Frontal cortex (tissue), 4 donors: ENCODE measurements at places on chromosomes 11 and 22. TPM values are rescaled to one million over a fixed set of nuclear protein-coding genes. Genes with fewer than 3 reads are reported as not detected.

DNA sequence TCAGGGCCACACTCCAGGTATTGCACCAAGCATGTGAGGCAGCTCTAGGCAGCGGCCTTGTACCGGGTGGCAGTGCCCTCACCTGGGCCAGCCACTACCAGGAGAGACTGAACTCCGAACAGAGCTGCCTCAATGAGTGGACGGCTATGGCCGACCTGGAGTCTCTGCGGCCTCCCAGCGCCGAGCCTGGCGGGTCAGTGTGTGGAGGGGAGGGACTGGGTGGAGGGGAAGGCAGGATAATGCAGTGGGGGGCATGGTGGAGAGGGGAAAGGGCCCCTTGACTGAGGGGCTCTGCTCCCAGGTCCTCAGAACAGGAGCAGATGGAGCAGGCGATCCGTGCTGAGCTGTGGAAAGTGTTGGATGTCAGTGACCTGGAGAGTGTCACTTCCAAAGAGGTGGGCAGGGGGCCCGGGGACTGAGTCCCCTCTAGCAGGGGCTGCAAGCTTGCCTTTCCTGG, 4.2 kb downstream of the SSH3 start:
- DNase-seq = no peak

DNA sequence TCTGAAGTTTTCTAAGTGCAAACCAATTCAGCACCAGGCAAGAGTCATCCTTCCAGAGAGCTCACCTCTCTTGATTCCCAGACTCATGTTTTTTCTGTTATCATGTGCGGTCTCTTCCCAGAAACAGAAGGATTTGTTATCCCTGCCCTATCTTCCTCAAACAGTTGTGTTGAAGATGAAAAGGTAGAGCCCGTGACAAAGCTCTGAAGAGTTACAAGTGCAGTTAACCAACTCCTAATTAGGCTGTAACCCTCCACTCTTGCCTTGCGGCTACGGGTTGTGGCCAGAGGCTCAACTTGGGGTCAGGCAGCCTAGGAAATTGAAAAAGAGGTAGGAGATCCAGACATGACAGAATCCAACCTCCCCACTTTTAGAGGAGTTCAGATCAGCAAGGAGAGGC, 76.2 kb upstream of the CADM1 start:
- no peak for DNase-seq

GRCh38 chr11:86869966-86870570, 69.7 kb downstream of the PRSS23 start:
- DNase-seq = peak; percentile 46

Gene PRG3
- not detected for total RNA-seq

Gene GAL
- total RNA-seq = not detected

Gene NRGN
- total RNA-seq = 2.9 TPM

- DNase-seq = no peak
Measured at GRCh38 chr11:70608568-70609470, 210.5 kb downstream of the CTTN start.

- no peak for DNase-seq
Measured at GRCh38 chr11:82858556-82859091, 41.6 kb downstream of the PRCP start.

Gene PATE1
- total RNA-seq = not detected

Gene SLC39A13
- total RNA-seq = 8.6 TPM

Gene UBQLN3
- under 0.01 TPM for total RNA-seq

Gene ZP1
- not detected for total RNA-seq

Gene FKBP2
- 26.1 TPM for total RNA-seq

Gene SLC25A18
- total RNA-seq = 4.1 TPM

DNA sequence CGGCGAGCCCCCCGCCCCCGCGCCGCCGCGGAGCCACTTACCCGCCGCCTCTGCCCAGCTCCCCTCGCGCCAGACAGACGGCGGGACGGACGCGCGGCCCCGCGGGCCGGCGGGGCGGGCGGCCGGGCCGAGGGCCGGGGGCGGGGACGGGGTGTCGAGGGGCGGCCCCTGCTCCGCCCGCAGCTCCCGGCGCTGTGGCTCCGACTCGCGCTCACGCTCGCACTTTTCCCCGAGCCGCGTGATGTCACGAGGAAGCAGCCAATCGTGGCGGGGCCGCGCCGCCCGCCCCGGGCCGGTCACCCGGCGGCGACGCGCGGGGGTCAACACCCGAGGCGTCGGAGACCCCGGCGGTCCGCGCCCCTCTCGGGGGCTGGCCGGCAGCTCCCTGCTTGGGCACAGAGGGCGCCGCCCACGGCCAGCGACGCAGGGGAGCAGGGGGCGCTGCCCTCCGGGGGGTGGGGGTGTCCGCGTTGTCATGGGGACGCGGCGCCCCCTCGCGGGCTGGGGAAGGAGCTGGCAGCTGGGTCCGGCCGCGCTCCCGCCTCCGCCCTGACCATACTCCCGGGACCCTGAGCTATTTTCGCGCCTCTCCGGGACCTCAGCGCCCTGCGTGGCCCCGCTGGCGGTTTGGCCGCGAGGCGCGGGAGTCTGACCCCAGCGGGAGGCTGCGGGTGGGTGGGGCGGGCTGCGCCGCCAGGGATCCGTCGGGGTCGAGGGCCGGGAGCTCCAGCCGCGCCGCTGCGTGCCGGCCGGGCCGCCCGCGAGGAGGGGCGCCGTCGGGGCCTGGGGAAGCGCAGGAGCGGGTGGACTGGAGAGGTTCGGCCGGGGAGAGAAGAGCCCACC, at the start of gene CHRM4:
Gene CHRM4, minus strand, starts transcription at position 199 of the 843 bp plus-strand sequence. CDS start 5,219 bp downstream, outside the sequence.
- peak; percentile 74 for DNase-seq

Gene LBHD1
- 3.3 TPM for total RNA-seq

DNA sequence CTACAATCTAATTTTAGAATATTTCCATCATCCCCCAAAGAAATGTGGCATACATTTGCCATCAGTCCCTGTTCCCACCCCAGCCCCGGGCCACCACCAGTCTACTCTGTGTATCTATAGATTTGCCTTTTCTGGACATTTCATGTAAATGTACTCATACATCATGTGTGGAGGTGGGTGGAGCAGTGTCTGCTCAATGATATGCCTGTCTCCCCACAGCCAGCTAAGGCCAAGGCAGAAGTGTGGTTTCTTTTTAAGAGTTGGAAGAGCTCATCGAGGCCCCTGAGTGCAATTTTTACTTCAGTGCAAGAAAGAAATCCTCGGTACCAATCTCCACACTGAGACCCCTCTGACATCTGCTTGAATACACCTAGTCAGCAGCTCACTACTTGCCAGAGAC, 80.5 kb downstream of the TP53I11 start:
- no peak for DNase-seq

DNA sequence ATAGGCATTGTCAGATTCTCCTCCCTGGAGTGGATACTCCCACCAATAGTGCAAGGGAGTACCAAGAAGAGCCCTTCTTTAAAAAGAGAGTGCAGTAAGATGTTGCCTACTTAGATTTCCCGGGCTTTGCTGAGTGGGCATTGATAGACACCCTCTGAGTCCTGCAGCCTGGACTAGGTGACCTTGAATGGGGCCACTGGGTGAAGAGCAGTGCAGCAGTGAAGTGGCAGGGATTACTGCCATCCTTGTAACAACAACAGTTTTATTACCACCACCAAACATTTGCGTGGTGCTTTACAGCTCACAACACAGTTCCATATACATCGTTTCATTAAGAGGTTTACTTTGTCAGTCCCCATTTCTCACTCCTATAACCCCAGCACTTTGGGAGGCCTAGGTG, 59.4 kb downstream of the MICAL2 start:
- no peak for DNase-seq

Gene PDE3B
- 20.4 TPM for total RNA-seq

- DNase-seq = no peak
Measured at GRCh38 chr11:2221591-2221990, 48.8 kb downstream of the ASCL2 start.

GRCh38 chr11:64652586-64653387, 61.8 kb downstream of the SLC22A12 start:
- peak; percentile 89 for DNase-seq

- no peak for DNase-seq
Measured at GRCh38 chr11:61020551-61021235, 49.2 kb downstream of the CD6 start.

DNA sequence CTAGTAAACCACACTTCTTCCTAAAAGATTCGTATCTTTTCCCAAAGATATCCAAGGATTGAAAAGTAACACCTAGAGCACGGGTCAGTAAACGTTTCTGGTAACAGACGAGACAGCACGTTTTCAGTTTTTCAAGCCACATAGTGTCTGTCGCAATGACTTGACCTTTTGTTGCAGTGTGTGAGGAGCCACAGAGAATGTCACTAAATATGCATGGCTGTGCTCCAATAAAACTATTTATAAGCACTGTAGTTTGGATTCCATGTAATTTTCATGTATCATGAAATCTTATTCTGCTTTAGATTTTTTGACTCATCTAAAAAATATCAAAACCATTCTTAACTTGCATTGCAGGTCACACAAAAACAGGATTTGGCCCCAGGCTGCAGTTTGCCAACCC, 18.3 kb upstream of the MICAL3 start:
- no peak for DNase-seq

- no peak for DNase-seq
Measured at GRCh38 chr11:35030716-35031213, 108.2 kb upstream of the CD44 start.

DNA sequence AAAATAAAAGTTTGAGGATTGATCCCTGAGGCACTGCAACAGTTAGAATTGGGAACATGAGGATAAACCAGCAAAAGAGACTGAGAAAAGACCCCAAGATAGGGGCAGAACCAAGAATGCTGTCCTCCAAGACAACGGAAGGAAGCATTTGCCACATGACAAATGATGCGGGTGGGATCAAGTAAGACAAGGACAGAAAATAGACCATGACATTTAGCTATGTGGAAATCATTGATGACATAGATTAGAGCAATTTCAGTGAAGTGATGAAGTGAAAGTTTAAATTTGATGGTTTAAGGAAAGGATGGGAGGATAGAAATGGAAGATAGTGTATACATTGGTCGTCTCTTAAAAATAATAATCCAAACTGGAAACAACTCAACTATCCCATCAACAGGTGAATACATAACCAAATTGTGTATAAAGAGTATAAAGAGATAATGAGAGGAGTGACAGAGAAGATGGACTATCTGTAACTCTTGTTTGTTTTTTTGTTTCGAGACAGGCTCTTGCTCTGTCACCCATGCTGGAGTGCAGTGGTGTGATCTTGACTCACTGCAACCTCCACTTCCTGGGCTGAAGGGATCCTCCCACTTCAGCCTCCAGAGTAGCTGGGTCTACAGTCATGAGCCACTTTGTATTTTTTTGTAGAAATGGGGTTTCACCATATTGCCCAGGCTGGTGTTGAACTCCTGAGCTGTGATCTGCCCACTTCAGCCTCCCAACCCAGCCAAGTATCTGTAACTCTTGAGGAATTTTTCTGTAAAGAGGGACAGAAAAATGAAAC, 48.7 kb upstream of the FDX1 start:
- DNase-seq = no peak

GRCh38 chr11:1881442-1882264, 10.0 kb downstream of the PRR33 start:
- DNase-seq = no peak

Gene RAG2
- not detected for total RNA-seq

Gene KRTAP5-11
- total RNA-seq = not detected

DNA sequence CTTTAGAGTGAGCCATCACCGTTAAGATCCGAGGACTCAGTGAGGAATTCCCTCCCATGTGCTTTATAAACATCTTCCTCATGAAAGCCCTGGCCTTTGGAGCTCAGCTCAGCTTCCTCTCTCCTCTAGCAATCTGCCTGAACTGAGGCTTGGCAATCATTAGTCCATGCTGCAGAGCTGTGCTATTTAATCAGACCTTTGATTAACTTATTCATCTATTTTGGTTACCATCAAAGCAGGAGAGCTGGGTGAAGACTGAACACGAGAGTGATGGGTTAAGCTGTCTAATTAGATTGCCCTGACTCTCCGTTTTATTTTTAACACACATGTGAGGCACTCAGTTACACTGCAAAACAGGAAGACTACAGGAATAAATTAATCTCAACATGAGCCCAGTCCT, 351.3 kb downstream of the LARGE1 start:
- no peak for DNase-seq

Gene IGLL5
- total RNA-seq = not detected

GRCh38 chr11:122205036-122205435, 89.0 kb upstream of the BLID start:
- DNase-seq = no peak

Gene CD3G
- total RNA-seq = not detected

DNA sequence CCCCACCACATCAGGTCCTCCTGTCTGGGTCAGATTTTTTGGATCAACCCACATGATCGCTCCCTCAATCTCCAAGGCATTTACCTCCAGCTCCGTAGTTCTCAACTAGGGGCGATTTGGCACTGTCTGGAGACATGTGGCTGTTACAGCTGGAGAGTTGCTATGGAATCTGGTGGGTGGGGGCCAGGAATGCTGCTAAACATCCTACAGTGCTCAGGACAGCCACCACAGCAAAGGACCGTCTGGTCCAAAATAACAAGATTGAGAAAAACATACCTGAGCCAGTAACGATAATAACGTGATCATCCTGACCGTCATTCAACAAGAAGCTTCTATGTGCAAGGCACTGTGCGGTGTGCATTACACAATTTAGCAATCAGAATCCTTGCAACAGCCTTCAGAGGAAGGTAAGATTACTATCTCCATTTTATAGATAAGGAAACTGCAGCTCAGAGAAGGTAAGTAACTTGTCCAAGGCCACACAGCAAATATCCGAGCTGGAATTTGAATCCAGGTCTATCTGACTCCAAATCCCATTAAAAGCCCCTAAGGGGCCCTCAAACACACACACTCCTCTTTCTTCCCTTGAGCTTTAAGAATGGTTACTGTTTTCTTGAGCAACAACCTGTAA, 14.3 kb upstream of the CRY2 start:
- DNase-seq = no peak

Gene RAB36
- total RNA-seq = 2.9 TPM

DNA sequence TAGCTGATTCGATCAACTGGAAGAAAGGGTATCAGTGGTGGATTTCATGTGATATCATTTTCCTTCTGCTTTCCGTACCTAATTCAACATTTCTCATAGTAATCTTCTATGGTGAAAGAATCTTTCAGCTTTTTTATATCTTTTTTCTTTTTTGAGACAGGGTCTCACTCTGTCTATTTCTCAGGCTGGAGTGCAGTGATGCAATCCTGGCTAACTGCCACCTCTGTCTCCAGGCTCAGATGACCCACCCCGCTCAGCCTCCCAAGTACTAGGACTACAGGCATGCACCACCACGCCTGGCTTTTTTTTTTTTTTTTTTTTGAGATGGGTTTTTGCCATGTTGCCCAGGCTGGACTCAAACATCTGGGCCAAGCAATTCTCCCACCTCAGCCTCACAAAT, 18.6 kb upstream of the CHORDC1 start:
- DNase-seq = no peak

- DNase-seq = peak; percentile 82
Measured at GRCh38 chr11:72642043-72642883, 32.0 kb downstream of the PDE2A start.

DNA sequence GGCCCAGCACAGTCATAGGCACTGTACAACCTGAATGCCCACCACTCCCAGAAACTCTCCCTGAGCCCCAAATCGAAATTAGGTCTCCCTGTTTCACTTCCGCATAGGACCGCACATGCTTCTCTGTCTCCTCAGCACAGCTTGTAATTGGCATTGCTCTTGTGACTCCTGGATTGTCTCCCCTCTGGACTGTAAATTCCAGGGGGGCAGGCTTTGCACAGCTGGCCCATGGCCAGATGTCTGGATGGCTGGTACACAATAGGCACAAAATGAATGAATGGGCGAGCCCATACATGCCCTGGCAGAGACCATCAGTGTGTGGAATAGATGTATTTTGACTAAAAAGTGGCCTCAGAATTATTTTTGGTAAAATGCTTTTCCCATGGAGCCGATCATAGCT, 63.3 kb upstream of the PHF21B start:
- no peak for DNase-seq
